ENCODE measurements at places on chromosomes 11 and 22.

GRCh38 chr11:100769165-100769564, 82.1 kb downstream of the ARHGAP42 start:
- DNase-seq = no peak

GRCh38 chr11:59866836-59867235, 549 bp upstream of the TCN1 start:
- DNase-seq = no peak

DNA sequence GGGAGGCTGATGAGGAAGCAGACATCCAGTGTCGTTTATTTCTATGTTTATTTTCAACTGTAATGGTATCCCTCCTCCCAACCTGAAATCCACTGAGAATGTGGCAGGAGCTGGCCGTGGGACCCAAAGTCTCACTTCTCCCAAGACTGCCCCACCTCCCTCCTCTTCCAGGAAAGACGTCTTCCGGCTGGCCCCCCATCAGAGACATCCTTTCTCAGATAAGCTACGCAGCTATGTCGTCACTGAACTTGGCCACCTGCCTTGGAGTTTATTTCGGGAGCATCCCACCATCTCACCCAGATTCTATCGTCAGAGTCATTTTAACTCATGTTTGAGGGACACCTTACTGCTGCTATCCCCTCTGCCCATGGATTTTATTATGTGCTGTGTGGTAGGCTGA, 13.9 kb downstream of the TMEM184B start:
- no peak for DNase-seq

- no peak for DNase-seq
Observed at GRCh38 chr22:27875951-27876350, 43.1 kb downstream of the PITPNB start.

DNA sequence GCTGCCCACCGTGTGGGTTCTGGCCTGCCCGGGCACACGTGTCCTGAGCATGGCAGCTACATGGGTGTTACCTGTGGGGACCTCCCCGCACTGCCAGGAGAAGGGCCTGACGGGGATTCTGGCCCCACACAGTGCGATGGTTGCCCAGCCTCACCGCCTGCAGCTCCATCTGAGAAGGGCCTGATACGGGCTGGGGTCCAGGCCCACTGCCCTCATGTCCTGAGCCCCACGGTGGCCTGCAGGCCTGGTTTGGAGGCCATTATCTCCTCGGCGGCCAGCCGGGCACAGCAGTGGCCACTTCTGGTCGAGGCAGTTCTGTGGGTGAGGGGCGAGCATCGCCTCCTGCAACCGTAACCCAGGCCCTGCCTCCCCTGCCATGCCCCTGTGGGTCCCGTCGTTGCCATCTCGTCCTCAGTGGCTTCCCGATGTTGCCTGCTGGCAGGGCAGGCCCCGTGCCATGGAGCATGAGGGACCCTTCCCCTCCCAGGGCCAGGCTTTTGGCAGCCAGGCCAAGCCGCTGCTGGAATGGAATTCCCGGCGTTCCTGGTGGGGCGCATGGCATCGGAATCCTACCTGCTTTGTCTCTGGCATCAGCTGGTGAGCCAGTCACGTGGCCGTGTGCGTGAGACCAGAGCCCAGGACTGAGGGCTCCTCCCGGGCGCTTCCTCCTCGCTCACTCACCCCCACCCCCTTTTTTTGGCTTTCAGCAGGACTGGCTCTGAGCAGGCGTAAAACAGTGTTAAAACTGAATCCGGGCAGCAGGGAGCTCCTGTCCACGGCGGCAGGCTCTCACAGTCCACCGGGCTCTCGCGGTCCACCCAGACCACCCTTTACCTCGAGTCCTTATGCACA, 71.9 kb upstream of the PPARA start:
- DNase-seq = no peak

GRCh38 chr11:14821031-14821430, 71.0 kb downstream of the CYP2R1 start:
- no peak for DNase-seq

DNA sequence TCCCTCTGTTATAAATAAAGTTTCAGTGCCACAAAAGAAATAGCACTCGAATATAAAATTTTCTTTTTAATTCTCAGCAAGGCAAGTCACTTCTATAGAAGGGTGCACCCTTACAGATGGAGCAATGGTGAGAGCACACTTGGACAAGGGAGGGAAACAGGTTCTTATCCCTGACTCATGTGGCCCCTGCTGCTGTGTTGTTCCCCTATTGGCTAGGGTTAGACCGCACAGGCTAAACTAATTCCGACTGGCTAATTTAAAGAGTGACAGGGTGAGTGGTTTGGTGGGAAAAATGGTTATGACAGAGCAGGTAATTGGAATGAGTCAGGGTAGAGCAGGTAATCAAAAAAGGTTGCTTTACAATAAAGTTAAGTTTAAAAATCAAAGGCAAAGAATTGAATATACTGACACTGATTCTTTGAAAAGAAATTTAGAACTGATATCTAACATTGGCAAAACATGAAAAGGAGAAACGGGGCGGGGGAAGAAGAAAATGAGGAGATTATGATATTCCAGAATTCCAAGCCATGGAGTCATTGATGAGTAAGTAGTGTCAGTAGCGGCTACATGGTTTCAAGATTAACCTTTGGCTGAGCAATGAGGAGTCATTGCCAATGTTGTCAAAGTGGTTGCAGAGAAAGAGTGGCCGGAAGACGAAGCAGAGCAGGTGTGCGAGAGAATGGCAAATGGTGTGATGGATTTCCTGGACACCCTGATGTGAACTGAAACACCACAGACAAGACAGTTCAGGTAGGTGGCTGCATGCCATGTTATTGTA, 48.4 kb upstream of the MRGPRX1 start:
- DNase-seq = no peak

DNA sequence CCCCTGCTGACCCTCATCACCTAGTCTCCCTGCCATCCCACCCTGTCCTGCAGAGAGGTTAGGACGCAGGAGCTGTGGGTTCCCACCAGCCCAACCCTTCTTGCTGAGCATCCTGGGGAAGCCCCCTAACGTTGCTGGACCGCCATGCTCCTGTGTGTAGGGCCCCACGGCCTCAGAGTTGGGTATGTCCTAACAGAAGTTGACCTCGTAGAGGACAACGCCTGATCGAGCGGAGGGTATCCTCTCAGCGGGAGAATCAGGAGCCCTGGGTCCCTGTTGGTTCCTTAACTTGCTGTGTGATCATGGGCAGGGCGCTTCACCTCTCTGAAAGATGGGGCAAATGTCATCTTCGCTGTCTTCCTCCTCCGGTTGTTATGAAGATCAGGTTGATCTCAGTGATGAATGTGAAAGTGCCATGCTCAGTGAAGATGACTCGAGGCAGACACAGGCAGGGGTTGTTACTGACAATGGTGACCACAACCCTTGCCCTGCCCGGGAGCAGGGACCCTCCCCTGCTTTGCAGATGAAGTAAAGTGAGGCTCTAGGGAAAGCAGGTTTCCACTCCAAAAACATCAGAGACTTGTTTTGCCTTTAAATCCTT, 19.3 kb upstream of the CD5 start:
- DNase-seq = no peak

DNA sequence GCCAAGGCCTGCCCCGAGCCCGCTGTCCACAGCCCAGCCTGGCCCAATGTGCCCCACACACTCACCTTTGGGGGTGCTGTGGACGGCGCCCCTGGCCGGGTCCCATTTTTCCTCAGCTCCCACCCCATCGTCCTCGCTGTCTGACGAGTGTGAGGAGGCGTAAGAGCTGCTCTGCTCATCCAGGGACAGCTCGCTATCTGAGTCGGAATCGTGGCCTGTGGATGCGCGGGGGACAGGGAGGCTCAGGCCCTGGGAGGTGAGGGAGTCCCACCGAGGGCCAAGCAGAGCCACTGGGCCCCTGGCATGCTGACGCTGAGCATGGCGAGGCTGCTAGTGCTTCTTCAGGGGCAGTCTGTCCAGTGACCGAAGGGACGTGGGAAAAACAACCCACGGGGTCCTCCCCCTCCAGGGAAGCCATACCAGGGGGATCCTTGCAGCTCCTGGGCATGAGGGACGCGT, 29.7 kb downstream of the TRMU start:
- no peak for DNase-seq

- DNase-seq = no peak
Observed at GRCh38 chr11:9493492-9493891, 32.7 kb downstream of the ZNF143 start.

DNA sequence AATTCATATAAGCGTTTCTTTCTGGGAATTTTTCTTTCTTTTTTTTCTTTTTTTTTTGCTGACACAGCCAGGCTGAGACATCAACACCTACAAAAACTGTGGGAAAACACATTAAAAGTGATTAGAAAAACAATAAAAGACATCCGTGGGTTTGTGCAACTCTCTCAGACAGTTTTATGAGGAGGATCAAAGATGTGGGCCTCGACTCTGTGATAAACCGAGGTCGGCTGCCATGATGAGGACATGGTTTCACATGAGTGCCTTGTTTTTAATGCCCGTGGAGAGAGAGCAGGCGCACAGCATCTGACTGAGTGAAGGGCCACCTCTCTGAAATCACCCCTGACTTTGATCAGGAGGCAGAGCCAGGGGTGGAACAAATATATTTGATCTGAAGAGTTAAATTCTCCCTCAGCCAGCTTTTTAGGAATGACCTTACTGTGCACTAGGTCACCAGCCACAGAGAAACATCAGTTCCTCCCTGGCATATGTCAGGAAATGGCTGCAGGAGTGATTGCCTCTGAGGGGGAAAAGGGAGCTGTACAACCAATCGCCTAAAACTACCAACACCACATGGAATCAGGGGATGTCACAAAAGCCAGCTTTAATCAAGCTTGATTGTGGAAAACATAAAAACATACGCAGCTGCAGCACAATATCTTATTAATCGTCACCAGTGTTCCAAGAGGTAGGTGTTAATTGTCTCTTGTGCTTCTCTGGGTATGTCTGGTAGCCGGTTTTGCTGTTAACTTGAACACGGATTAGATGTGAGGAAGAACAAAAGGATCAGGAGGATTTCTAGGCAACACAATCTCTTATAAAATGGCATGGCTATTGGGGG, 164.7 kb downstream of the MAML2 start:
- DNase-seq = no peak

GRCh38 chr22:32625985-32626384, 151.4 kb downstream of the FBXO7 start:
- DNase-seq = no peak

DNA sequence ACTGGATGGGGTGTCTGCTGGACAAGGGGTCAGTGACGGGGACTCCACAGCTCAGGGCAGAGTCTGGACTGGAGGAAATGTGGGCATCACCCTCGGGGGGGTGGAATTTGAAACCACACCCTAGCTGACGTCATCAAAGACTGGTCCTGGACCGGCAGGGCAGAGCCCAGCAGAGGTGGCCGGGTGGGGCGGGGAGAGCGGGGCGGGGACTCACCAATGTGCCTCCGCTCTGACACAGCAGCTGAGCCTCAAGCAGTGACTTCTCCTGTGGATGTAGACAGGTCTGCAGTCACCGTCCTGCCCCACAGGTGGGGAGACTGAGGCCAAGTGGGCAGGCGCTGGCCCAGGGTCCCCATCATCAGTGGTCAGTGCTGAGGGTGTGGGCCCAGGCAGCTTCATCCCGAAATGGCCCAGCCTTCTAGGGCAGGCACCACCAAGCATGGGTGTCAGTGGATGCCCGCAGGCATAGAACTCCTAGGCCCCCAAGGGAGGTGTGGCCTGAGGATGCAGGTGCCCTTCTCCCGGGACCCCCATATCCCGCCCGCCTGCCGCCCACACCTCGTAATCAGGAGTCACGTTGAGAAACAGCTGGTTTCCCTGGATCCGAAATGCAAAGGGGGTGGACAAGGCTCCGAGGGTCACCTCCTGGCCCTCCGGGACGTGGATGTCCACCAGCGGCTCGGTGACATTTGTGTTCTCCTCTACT, 603 bp downstream of the CDHR5 start:
- DNase-seq = no peak

DNA sequence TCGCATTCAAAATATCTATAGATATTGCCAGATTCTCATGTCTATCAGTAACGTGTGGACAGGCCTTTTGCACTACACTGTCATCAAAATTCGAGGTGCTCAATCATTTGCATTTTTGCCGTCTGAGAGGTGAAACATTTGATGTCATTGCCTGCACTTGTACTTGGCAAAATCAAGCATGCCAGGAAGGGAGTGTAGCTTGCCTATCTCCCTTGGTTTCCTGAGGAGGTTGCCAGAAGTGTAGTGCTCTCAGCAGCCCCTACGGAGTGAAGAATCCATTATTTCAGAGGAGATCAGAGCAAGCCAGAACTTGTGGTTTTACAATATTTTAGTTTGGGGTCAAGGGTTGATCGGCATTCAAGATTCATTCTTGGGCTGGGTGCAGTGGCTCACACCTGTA, 30.2 kb upstream of the APOL5 start:
- DNase-seq = no peak

GRCh38 chr11:44029507-44029845, 18.3 kb upstream of the ACCSL start:
- DNase-seq = no peak

- no peak for DNase-seq
Observed at GRCh38 chr11:131897956-131898355, 527.5 kb downstream of the NTM start.

DNA sequence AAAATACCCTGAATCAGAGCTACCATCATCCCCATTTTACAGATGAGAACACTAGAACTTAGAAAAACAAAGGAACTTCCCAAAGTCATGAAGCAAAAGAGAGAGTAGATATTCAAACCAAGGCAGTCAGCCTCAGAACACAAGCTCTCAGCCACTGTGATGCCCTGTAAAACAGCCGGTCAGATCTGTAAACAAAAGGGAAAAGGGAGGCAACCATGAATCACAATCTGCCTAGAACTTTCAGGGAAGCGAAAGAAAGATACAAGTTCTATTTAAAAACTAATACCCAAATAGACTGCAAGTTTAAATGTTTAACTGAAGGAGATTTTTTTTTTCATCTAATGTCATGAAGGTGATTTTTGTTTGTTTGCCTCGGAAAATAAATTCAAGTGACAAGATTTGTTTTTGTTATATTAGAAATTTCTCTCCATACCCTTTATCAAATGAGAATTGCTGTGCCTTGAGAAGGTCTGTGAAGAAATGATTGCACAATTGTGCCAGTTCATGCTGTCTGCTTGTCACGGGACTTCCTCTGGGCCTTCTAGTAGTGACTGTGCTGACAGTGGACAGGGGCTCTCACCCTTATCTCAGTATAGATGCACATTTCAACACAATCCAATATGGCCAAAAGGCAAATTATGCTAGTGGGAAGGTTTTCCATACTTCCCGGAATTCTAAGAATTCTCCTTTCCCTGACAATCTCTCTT, 11.7 kb downstream of the SAA1 start:
- no peak for DNase-seq

GRCh38 chr11:122663056-122663740, 7.7 kb downstream of the UBASH3B start:
- no peak for DNase-seq

GRCh38 chr11:74689666-74690065, 41.6 kb downstream of the CHRDL2 start:
- no peak for DNase-seq

GRCh38 chr11:12075822-12076821, 34.3 kb upstream of the MICAL2 start:
- no peak for DNase-seq

DNA sequence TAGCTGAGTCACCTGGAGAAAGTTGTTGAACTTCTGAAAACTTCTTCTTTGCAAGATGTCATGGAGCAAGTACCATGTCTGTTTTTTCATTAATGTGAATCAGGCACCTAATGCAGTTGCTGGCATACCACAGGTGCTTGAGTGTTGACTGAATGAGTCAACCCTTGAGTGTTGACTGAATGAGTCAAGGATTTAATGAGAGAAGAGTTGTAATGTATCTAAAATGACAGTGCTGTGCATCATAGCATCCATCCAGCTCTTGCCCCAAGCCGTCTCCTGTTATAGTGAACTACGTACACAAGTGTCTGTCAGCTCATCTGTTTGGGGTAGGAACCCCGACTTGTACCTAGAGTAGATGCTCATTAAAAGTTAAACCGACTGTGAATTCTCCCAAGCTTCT, 93.1 kb downstream of the CWC15 start:
- DNase-seq = no peak

- peak; percentile 2 for DNase-seq
Observed at GRCh38 chr11:5600374-5600851, 4.0 kb downstream of the TRIM6 start.
